ENCODE measurements at places on chromosomes 12 and 14. TPM values are rescaled to one million over a fixed set of nuclear protein-coding genes. Genes with fewer than 3 reads are reported as not detected.

DNA sequence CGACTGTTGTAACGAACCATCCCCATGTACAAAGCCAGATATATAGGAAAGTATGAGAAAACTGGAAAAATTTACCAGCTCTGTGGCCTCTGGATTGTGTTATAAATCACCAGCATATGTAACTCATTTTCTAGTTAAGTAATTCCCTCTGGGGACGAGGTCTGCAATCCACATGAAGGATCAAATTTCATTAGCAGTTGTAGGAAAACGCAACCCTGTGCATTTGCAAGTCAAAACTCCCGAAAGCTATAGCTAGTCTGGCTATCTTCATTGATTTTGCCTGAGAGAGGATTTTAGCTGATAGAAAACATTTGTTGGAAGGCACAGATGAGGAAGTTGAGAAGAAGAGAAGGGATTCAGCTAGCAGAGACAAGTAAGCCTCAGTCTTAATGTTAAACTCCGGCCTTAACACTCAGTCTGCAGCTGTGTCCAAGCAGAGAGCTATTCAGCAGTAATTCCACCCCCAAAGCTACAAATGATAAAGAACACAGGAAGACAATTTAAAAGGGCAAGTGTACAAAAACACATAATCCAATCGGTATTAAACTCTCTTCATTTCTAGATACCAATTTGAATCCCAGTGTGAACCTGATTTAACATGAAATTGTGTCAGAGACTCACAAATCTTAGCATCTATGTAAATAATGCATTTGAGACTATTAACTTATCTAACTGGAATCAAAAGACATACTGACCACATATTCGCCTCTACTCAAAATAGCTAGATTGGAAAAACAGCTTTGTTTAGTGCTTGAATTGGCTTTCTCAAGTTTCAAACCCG, 54.2 kb upstream of the CERS5 start:
- no peak for DNase-seq

- DNase-seq: no peak
These were observed 2.3 kb downstream of the COCH start for GRCh38 chr14:30876692-30877091.

Gene MYF5
- not detected for total RNA-seq

GRCh38 chr12:57242329-57242690, 8.7 kb downstream of the STAC3 start:
- no peak for DNase-seq

DNA sequence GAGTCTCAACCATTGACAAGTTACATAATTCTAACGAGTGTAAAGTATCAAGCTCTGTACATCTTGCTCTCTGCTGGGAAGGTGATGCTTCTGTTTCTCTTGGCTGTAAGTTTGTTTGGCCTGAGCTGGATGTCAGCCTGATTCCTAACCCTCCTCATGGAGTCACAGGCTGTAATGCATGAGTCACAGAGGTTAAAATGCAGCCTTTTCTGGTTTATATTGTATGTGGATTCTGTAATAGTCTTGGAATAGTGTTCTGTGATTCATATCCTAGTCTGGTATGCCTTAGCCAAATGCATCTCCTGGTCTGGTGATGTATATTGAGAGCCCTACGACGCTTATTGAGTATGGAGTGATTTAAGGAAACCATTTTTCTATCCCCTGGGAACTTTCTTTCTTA, 104.5 kb upstream of the FRMD6 start:
- DNase-seq: no peak

Gene TEX22
- 1.1 TPM for total RNA-seq

DNA sequence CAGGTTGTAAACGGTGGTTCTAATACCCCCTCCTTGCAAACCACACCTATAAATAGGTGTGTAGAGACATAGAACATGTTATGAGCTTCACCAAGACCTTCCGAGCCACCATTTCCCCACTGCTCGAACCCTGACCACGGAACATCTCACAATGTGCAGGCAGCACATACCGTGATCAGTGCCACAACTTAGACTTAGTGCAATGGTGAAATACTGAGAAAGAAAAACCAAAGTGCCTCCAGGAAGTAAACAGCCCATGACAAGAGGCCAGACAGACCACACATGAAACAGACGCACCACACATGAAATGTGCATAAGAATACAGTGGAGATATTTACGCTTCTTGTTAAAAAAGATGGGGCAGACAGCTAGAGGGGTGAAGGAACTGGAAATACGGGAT, 166.9 kb upstream of the CCND2 start:
- no peak for DNase-seq

Gene KLRB1
- under 0.01 TPM for total RNA-seq

DNA sequence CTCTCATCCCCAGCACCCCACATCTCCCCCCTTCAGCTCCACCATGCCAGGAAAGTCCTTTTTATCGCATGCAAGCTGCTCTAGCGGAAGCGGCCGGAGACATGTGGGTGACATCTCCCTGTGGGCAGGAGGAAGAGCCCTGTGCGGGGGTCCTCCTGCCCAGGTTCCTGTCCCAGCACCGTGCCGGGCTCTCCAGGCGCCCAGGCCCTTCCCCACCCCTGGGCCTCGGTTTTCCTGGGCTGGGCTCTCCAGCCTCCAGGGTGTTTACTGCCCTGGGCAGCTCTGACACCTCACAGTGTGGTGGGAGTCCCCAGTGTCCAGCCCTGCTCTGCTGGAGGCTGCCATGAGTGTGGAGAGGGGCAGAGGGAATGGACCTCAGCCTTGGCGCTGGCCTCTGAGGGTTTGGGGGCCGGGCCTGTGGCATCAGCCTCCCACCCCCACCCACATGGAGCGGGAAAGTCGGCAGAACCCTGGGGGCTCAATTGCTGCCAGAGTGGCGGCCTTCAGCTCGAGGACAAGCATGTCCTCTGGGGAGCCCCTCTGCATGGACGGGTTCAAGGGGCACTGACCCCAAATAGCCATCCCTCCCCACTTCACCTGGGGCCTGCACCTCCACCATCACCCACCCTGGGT, 16.9 kb downstream of the ASPG start:
- no peak for DNase-seq

Gene LRRK2
- total RNA-seq: 0.81 TPM

DNA sequence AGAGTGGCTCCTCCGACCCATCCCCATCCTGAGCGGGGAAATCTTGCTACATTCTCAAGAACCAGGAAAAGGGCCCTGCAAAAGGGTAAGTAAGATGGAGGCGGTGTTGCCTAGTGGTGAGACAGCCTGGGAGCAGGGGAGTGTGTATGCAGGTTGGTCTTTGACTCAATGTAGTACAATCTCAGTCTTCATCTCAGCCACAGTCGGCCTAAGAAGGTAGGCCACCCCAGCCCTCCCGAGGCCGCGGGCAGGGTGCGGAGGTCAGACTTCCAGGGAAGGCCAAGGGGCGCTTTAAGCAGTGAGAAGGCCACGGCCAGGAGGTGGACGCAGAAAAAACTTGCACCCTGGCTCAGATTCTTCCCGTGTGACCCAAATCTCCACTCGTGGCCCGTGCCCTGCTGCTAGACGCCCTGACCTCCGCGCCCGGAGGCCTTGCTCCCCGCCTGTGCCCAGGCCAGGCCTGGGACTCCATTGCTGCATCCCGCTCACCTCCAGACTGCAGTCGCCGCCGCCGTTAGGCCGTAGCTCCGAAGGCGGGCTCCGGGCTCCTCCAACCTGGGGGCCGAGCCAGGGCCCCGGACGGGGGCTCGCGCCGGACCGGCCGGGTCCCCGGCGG, 435 bp downstream of the FOXM1 start:
- DNase-seq: no peak

DNA sequence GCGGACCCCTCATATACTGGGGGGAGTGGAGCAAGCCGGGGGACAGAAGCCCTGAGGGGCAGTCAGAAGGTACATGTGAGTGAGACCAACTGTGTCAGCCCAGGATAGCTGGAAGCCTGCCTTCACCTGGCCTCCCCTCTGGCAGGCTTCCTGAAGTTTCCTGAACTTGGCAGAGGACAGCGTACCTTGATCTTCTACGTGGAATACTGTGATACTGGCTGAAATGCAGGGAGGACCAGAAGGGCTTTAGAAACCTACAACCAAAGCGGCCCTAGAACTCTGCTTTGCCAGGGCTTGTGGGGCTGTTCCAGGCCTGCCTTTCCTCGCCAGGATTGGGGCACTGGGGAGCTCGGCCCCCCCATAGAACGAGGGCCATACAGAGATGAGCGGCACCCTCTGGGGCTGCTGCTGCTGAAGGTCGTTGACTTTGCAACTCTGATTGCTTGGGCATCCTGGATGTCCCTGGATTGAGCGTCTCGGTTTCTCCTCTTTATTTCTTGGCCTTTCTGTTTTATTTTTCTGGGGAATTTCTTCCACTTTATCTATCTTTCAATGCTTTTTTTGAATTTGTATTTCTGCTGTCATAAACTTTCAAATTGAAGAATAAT, 66.5 kb downstream of the SLC25A47 start:
- no peak for DNase-seq

- DNase-seq: no peak
These were observed 82.6 kb upstream of the ATP2B1 start for GRCh38 chr12:89791286-89791685.

GRCh38 chr14:21121122-21121521, 20.3 kb downstream of the TMEM253 start:
- DNase-seq: no peak

Gene FAM186B
- total RNA-seq: 0.27 TPM

- DNase-seq: peak; percentile 63
These were observed 154.1 kb upstream of the FKBP4 start for GRCh38 chr12:2640709-2641108.

- DNase-seq: no peak
These were observed 178.4 kb downstream of the RIMBP2 start for GRCh38 chr12:130537655-130538054.

- no peak for DNase-seq
These were observed 7.5 kb downstream of the PSMC1 start for GRCh38 chr14:90263748-90264449.

Gene ANG
- 2.7 TPM for total RNA-seq

Gene C14orf93
- total RNA-seq: 29.9 TPM

DNA sequence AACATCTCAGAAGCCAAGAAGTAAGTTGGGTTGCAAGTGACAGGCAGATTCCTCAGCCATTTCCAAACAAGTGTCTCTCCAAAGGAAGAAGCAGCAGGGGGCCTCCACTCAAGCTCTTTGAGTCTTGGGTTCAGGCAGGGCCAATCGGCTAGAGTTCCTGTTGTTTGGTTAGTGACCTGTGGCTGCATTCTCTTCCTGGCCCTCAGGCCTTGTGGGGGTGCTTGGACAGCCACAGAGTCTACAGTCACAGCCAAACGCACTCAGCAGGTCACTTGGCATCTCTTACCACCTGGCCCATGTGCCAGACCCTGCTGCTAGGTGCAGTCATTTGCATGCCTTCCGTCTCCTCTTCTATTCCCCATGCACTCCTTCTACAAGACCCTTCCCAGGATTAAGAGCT, 353.9 kb downstream of the GRIN2B start:
- no peak for DNase-seq

GRCh38 chr14:79693935-79694334, 517.4 kb downstream of the DIO2 start:
- DNase-seq: no peak

Gene TARBP2
- total RNA-seq: 44.2 TPM

DNA sequence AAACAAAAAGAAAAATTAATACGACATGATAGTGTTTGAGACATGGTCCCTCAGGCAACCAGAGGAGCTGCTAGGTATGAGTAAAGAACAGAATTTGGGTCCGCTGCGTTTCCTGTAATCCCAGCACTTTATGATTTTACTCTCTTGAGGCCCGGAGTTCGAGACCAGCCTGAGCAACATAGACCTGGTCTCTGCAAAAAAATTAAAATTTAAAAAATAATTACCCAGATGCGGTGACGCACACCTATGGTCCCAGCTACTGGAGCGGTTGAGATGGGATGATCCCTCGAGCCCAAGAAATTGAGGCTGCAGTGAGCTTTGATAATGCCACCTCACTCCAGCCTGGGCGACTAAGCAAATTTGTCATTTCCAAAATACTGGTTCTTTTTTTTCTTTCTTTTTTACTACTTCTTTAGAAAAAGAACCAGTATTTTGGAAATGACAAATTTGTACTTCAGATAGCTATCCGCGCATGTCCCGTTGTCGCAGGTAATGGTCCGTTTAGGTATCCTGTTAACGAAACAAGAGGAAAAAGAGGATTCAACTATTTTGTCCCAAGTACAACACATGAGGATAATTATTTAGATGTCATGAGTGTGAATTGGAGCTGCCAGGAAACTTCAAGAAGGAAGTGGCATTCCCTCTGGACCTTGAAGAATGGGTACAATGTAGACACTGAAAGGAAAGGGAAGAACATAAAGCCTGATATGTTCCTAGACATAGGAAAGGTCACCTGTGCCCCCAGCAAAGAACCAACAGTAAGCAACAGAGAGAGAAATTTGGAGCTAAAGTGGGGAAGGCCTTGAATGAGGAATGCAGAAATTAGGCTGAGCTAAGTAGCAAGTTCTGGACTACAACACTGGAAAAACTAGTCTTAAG, 1.2 kb upstream of the HECTD1 start:
- DNase-seq: no peak

Gene TOX4
- total RNA-seq: 36.9 TPM

Data from hematopoietic multipotent progenitor cell (in vitro differentiated cells).